ENCODE measurements at places on chromosomes 4 and X. TPM values are rescaled to one million over a fixed set of nuclear protein-coding genes. Genes with fewer than 3 reads are reported as not detected.

Gene CAPN6
- 6.3 TPM for total RNA-seq

Gene SPANXA1
- total RNA-seq = 0.45 TPM

Gene HADH
- 37.7 TPM for total RNA-seq

Gene LYAR
- total RNA-seq = 44.0 TPM

Gene ZIC3
- 72.9 TPM for total RNA-seq

Gene TRIM2
- total RNA-seq = 64.3 TPM

Gene FAM47E
- total RNA-seq = 0.66 TPM

DNA sequence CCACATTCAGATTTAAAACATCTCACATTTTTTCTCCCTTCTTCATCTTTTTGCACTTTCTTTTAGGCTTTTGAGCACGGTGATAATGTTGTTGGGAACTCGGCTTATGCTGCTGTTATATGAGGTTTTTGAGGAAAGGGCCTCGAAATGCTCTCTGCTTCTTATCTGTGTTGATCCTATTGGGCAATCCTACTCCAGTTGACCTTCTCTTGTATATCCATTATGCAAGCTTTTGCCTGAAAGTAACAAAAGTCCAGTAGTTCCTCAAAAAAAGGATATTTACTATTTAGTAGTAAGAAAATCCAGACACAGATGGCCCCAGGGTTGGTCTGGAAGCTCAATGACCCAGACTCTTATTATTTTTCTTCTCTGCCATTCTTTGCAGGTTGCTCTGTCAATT lies 57.7 kb upstream of the SPANXB1 start:
- no peaks in the 10 kb centered on the region for H3K36me3 ChIP-seq
- H3K4me3 ChIP-seq = no peak overlapping the region
- H3K4me1 ChIP-seq = no peaks in the 10 kb centered on the region
- DNase-seq = no peak
- H3K27ac ChIP-seq = no peak overlapping the region

DNA sequence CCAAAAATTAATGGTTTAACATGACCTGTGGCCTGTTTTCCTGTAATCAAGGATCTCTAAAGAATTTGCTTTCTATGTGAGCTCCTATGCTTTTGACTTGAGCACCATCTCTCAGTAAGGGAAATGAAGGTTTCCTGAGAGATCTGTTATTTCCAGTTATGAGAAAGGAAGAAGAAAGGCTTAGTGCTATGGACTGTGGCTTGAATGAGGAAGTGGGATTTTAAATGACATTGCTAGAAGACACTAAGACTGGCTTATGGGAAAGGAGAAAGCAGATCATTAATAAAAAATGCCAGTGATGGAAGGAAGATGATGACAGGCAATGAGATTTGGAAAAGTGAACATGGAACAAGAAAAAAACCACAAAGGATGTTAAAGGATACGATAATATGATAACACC lies 285.4 kb downstream of the OPHN1 start:
- H3K27me3 ChIP-seq = no peaks in the 10 kb centered on the region
- H3K4me3 ChIP-seq = no peak overlapping the region
- no peak overlapping the region for H3K27ac ChIP-seq
- DNase-seq = no peak
- H3K36me3 ChIP-seq = no peaks in the 10 kb centered on the region

DNA sequence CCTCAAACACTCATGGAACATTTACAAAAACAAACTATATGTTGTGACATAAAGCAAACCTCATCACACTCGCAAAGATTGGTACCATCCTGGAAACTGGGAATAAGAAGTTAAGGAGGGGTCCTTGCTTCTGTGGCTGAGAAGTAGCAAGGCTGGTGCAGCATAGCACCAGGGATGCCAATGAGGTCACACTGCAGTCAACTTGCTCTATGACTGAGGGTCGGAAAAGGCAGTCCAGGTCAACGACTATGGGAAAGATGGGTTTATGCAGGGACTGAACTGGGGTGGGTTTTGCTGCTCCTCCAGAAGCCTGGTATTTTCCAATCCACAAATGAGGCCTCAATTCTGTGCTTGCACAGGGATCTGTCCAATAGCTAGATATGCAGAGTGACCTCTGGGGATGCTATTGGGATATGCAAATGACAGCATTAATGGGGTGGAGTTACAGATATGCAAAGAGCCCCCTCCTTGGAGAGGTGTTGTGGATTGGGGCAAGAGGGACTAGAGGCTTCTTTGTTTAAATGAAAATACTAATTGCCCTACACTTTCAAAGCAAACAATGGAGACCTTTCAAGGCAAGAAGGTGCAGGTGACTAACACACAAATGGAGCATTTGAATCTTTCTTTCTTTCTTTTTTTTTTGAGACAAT lies 7.2 kb upstream of the IL13RA1 start:
- peaks cover 6% of the 10 kb centered on the region for H3K4me1 ChIP-seq
- no peak overlapping the region for H3K4me3 ChIP-seq
- no peaks in the 10 kb centered on the region for H3K27me3 ChIP-seq

- H3K36me3 ChIP-seq = no peaks in the 10 kb centered on the region
- peak overlapping the region; percentile 64 for H3K4me3 ChIP-seq
- DNase-seq = peak; percentile 65
- H3K4me1 ChIP-seq = peaks cover 17% of the 10 kb centered on the region
- H3K27ac ChIP-seq = no peak overlapping the region
- peaks cover 46% of the 10 kb centered on the region for H3K27me3 ChIP-seq
Observed at GRCh38 chr4:44447563-44448504, 775 bp downstream of the KCTD8 start.

DNA sequence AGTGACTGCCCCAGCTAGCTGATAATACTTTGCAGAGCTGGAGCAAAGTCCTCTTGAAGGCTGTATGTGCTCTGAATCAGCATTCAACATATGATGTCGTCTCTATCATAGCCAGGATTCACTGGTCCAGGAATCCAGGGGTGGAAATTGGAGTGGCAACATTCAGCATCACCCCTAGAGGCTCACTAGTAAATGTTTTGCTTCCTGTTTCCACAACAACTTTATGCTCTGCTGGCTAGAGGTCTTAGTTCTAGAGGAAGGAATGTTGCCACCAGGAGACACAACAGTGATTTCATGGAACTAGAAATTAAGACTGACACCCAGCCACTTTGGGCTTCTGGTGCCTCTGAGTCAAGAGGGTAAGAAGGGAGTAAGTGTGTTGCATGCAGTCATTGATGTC lies 11.3 kb downstream of the MAGEA1 start:
- H3K4me1 ChIP-seq = no peaks in the 10 kb centered on the region
- H3K27me3 ChIP-seq = no peaks in the 10 kb centered on the region
- peak; percentile 11 for DNase-seq
- no peaks in the 10 kb centered on the region for H3K36me3 ChIP-seq

DNA sequence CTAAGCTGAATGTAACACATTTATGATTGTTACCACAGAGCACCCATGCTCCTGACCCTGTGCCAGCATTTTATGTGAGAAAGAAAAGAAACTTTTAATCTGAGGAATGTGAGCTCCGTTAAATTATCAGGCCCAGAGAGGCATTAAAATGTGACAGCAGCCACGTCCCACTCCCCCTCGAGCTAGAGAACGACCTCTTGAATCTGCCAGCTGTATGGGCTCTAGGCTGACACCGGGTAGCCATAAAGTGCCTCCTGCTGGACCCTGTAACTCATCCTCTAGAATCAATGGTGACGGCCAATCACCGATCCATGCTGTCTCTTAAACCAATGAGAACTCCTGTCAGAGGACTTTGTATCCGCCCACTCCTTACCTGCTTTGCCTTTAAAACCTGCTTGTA lies 110.2 kb upstream of the ADRA2C start:
- no peaks in the 10 kb centered on the region for H3K27me3 ChIP-seq
- DNase-seq = peak; percentile 66
- H3K36me3 ChIP-seq = no peaks in the 10 kb centered on the region
- no peak overlapping the region for H3K4me3 ChIP-seq
- H3K4me1 ChIP-seq = no peaks in the 10 kb centered on the region

- H3K4me3 ChIP-seq = no peak overlapping the region
- no peak overlapping the region for H3K27ac ChIP-seq
- H3K36me3 ChIP-seq = no peaks in the 10 kb centered on the region
- no peaks in the 10 kb centered on the region for H3K27me3 ChIP-seq
Observed at GRCh38 chr4:25441519-25442117, 64.6 kb downstream of the ANAPC4 start.

DNA sequence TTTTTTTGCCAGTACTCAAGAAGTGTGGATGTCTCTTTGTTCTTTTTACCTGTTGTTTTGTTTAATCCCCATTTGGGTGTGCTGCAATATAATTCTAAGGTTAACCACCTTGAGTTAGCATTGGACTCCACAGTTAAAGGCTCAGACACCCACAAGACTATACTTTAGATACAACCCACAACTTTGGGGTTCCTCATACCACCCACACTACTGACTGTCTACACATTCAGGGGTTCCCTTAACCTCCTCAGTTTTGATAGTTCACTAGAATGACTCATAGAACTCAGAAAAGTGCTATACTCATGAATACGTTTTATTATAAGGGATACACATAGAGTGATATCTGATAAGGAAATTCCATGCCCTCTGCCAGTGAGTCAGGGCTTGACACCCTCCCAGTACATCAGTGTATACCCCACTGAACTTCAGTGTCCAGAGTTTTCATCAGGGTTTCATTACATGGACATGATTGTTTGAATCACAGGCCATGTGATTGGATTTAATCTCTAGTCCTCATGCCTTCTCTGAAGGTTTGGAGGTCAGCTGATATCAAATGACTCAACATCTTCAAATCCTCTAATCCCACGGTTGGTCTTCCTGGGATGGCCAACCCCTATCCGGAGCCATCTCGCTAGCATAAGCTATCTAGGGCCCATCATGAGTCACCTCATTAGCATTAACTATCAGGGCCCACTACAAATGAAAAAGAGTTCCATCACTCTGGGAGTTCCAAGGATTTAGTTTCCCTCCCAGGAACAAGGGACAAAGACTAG lies 357.7 kb upstream of the EMCN start:
- H3K4me3 ChIP-seq = no peak overlapping the region
- no peak for DNase-seq
- H3K27ac ChIP-seq = no peak overlapping the region
- H3K27me3 ChIP-seq = no peaks in the 10 kb centered on the region
- H3K36me3 ChIP-seq = no peaks in the 10 kb centered on the region
- 0 out of 2 replicates have a peak, but pooled peaks cover 4% of the 10 kb centered on the region for H3K4me1 ChIP-seq

All from GM23338 (cell line).